MG63 (cell line): ENCODE measurements at places on chromosomes 11 and 22. TPM values are rescaled to one million over a fixed set of nuclear protein-coding genes. Genes with fewer than 3 reads are reported as not detected.

- no peak for DNase-seq
These were observed 19.3 kb downstream of the STARD10 start for GRCh38 chr11:72774499-72774898.

The KCTD14 gene
- 5.8 and 12.8 TPM in 2 replicates for total RNA-seq

The CARD18 gene
- not detected in 2 replicates for total RNA-seq

The SLC1A2 gene
- 0.57 TPM in 1 of 2 replicates, not detected in the other for total RNA-seq

The PKDREJ gene
- total RNA-seq: not detected in 2 replicates

- DNase-seq: no peak
These were observed 38.6 kb downstream of the C11orf96 start for GRCh38 chr11:43981006-43981405.

The GP1BB gene
- 3.5 and 15.9 TPM in 2 replicates for total RNA-seq

DNA sequence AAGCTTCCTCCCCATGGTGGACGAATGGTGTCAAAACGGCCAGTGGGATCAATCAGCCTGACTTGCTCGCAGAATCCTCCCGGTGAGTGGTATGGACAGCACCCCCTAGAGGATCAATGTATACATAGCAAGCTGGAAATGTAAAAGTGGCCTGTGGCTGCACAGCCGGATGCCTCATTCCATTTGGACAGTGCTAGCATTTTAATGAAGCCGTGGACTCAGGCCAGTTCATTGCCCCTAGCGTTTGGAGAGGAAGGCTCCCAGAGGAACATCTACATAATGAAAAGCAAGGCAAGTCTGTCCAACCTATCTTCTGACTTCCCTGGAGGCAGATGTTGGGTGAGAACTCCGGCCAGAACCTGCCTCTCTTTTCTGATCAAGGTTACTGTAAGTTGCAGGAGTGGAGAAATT is 942.3 kb downstream of the NTM start:
- DNase-seq: peak; percentile 25

DNA sequence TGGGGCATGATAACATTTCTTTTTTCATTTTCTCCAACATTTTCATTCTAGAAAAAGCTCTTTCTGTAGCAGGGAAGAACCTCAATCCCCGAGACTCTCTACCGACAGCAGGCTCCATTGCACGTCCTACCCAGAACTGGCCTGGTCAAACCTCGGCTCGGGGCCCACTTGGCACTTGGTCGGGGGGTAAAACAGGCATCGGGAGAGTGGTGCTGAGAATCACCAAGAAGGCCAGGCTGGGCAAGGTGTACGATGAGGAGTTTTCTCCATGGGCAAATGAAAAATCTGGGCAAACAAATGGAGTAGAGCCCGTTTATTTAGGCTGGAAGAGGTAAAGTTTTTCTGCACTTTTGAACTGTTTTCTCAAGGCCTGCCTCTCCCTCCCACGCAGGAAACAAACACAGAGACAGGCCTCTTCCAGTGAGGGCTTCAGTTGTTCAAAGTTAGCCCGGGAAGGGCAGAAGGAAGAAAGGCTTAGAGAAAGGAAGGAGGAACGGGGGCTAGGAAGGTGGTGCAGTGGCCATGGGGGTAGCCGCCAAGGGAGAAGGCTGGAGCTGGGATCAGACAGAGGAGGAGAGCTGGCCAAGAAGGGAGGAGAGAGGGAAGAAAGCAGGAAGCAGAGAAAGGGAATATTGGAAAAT is 87.6 kb downstream of the ETS1 start:
- DNase-seq: no peak

DNA sequence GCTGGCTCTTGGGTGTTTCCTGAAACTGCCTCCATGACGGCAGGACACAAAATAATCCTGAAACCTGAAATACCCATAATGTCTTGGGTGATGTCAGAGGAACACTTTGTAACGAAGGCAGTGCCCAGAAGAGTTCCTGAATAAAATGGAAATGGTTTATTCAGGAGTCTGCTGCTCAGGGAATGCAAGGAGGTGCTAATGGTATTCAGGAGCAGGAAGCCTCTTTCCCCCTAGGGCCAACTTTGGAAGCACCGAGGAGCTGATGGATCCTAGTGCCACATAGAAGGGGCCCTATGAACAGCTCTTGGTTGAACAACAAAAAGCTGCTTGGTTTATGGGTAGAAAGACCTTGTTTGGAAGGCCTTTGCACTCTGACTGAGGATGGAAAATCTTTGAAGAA is 15.5 kb downstream of the TREH start:
- DNase-seq: no peak

DNA sequence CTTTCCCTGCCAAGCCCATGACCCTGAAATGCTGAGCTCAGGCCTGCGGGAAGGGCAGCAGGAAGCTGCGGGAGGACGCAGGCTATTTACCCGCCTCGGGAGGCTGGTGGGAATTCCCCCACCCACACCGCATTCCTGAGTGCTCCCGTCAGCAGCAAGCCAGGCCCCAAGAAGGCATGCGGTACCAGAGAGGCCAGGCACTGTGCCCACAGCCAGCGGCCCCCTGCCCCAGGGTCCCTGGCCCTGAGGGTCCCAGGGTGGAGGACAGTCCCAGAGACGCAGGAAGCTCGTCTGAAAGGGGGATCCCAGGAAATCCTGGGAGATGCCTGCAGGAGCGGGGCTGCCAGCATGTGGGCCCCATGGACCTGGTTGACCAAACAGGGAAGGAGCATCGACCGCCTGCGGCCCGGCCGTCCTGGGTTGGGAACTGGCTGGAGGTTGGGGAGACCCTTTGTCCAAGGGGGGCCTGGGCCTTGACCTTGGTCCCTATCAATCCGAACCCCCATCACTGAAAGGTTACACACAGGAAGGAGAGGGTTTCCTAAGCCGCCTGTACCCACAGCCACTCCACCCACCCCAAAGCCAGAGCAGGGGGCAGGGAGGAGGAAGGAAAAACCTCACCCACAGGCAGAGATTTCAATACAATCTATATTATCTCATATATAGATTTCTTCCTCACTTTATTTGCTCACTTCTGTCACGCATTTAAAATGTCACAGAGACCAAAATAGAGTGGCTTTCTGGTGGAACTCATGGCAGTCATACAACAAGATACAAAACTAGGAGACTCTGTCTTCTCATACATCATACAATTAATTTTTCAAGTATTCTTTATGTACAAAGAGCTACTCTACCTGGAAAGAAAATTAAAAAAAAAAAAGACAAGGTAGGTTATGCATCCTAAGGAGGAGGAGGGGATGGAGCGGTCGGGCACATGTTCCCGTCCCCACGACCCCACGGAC is 17.1 kb downstream of the MAFF start:
- peak; percentile 95 for DNase-seq

DNA sequence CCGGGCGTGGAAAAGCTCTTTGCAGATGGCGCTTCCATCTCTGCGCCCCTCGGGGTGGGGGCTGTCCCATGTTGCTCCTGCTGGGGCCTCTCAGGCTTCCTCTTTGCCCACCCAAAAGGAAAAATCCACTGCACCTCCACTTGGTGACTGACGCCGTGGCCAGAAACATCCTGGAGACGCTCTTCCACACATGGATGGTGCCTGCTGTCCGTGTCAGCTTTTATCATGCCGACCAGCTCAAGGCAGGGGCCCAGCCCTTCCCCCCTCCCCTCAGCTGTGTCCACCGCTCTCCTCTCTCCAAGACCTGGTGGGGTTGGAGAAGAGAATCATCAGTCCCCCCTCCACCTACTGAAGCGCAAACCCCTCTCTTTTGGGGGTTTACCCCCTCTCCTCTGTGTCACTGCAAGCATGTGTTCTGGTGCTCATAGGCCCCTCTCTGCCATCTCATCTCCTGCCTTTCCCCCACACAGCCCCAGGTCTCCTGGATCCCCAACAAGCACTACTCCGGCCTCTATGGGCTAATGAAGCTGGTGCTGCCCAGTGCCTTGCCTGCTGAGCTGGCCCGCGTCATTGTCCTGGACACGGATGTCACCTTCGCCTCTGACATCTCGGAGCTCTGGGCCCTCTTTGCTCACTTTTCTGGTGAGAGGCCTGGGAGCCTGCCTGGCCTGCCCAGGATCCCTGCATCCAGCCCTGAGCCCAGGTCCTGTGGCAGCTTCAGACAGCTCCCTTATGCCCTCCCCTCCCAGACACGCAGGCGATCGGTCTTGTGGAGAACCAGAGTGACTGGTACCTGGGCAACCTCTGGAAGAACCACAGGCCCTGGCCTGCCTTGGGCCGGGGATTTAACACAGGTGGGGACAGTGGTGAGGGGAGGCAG is 1.8 kb downstream of the LARGE2 start:
- no peak for DNase-seq

DNA sequence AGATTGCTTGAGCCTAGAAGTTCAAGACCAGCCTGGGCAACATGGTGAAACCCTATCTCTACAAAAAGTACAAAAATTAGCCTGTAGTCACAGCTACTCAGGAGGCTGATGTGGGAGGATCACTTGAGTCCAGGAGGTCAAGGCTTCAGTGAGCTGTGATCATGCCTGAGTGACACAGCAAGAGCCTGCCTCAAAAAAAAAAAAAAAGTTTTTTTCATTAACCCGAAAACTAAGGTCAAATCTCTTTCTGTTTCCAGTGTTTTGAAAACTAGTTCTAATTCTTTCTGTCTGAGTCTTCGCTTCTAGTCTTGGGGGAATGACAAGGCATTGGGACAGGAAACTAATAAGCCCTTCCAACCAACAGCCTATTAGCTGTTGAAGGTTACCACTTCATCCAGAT is 57.6 kb downstream of the LIF start:
- no peak for DNase-seq

The CDHR5 gene
- not detected in 2 replicates for total RNA-seq

DNA sequence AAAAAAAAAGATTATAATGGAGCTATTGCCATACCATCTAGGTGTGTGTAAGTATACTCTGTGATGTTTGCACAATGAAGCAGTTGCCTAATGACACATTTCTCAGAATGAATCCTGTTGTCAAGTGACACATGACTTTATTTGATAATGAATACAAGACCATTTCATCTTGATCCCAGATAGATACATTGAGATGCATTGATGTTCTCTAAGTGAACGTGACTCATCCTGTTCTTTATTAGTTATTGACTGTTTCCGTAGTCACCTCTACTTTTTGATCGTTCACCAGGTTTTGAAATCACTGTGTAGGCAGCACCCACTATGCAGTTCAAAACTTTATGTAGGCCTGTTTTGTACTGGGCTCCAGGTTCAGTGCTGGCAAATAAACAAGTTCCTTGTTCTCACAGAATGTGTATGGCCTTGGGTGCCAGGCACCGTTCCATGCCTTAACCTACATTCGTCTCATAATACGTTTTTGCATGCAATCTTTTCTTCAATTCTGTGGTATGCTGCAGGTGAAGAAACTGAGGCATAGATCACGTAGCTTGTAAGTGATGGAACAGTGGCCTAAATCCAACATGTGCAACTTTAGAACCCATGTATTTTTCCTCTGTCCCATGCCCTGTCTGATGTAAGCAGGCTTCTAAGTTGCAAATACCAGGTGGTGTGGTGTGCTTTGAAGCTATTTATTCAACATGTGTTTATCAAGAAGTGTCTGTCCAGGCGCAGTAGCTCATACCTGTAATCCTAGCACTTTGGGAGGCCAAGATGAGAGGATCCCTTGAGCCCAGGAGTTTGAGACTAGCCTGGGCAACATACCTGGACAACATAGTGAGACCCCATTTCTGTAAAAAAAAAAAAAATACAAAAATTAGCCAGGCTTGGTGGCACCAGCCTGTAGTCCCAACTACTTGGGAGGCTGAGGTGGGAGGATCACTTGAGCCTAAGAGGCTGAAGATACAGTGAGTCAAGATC is 10.4 kb downstream of the SREBF2 start:
- no peak for DNase-seq

DNA sequence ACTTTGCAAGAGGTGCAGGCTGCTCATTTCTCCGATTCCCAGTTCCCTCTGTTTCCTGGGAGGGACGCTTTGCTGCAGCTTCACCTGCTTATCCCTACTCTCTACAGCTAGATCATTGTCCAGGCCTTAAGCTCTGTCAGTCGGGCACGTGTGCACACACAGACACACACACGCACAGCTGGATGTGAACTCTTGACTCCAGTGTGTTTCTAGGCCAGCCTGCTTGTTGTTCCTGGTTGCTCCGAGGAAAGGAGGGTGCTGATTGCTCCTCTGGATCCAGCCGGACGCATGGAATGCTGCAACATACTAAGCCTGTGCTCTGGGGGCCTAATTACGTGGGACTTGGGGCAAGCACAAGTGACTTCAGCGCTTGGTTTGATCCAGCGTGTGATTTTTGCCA is 19.7 kb downstream of the ZNRF3 start:
- no peak for DNase-seq

DNA sequence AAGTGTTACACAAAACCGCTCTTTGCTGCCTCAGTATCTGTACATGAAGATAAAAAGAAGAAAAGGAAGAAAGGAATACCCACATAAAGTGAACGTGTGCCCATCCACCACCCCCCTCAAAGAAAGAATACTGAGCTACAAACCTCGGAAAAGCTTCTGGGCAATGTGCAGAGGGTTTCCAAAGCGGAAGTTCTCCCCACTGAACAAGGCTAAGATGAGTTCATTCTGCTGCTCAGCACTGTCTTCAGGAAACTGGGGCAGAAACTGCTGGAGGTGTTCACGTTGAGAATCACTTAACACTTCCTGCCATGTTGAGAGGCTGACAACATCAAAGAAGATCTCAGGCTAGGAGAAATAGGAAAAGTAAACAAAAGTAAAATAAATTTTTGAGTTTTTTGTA is 6.9 kb downstream of the NFRKB start:
- DNase-seq: no peak

- DNase-seq: no peak
These were observed 26.5 kb downstream of the GRAMD4 start for GRCh38 chr22:46646531-46647215.

The CAVIN3 gene
- 159 and 168 TPM in 2 replicates for total RNA-seq

GRCh38 chr11:64553554-64554201 is 37.3 kb upstream of the SLC22A12 start:
- peak; percentile 28 for DNase-seq

DNA sequence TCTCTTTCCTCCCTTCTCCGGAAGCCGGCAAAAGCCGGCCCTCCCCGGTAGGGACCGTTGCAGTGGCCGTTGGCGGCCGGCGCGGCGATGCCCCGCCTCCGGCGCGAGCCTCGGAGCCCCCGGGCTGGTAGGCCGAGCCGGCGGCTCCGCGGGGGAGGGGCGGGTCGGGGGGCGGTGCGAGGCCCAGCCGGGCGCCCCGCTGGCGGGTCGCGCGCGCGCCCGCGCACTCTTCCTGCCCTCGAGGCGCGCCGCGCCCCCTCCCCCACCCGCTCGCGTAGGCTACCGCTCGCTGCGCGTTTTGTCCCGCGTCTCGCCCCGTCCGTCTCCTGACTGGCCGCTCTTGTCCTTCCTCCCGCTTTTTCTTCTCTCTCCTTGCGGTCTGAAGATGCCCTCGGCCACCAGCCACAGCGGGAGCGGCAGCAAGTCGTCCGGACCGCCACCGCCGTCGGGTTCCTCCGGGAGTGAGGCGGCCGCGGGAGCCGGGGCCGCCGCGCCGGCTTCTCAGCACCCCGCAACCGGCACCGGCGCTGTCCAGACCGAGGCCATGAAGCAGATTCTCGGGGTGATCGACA is 591 bp downstream of the CAPRIN1 start:
- DNase-seq: peak; percentile 94
